ENCODE measurements at places on chromosomes 7 and 10.

GRCh38 chr7:47677664-47678063, 95.8 kb upstream of the TNS3 start:
- no peak for DNase-seq

GRCh38 chr7:105345725-105346124, 43.0 kb downstream of the SRPK2 start:
- no peak for DNase-seq

GRCh38 chr10:119541459-119542356, 811 bp downstream of the RGS10 start:
- peak; percentile 39 for DNase-seq

GRCh38 chr10:15439341-15439842, 68.3 kb upstream of the FAM171A1 start:
- DNase-seq, result no peak

- DNase-seq, result no peak
These were observed 641.4 kb upstream of the MGMT start for GRCh38 chr10:128825626-128826025.

DNA sequence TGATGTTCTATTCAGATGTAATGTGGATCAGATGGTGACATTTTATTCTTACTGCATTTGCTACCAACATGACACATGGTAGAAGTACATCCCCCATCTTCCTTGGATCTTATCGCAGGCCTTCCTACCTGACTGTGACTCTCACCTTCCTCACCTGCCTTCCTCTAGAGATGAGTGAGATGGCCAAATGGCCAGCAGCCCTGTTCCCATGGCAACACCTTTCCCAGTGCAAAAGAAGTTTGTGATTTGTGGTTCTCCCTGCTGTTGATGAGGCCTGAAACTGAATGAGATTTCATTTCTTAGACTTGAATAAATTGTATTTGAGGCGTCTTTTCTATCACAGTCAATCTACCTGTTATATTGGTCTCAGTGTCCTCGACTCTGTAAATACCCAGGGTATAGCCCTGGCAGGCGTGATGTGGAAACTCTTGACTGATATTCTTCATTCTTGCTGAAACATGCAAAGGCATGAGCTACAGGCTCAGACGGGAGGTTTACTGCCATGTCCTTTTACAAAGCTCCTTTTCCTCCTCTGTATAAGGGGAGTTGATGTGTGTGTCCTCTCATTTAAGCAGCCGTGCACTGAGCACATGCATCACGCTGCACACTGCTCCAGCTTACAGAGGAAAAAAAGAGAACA, 440.7 kb upstream of the AKR1E2 start:
- no peak for DNase-seq

GRCh38 chr7:129714514-129715063, 103.1 kb downstream of the NRF1 start:
- no peak for DNase-seq

GRCh38 chr10:36171556-36171952, 529.5 kb upstream of the FZD8 start:
- DNase-seq, result no peak

DNA sequence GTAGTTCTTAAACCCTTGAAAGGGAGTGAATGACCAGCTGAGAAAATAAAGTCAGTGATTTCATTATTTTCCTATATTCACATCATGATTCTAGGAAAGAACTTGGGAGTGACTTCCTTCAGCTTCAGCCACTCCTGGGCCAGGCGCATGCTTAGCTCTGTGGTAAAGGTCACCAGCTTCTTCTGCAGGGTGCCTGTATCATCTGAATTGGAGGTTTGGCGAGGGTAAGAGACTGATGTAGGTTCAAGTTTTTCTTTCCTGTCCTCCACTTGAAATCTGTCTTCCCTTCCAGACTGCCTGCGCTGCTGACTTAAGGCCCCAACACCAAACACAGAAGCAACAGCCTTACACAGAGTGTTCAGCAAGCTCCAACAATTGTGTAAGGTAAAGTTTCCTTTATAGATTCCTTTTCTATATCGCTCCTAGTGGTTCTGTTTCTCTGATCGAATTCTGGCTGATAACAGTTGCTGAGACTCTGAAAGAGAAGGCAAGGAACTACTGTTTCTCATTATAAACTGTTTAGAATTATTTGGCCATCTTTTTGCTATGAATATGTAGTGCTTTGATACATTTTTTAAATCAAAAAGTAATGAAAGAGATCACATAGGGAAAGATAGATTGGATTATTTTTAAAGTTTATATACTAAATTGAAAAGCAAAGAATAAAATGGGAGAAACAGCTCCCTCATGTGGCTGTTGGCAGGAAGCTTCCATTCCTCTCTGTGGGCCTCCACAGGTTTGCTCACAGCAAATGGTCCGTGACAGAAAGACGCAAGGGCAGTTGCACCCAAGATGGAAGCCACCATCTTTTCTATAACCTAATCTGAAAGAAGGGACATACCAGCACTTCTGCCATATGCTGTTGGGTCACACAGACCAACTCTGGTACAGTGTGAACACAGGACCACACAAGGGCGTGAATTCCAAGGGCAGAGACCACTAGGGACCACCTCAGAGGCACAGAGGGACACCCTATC, 14.0 kb downstream of the GATAD1 start:
- peak; percentile 52 for DNase-seq

DNA sequence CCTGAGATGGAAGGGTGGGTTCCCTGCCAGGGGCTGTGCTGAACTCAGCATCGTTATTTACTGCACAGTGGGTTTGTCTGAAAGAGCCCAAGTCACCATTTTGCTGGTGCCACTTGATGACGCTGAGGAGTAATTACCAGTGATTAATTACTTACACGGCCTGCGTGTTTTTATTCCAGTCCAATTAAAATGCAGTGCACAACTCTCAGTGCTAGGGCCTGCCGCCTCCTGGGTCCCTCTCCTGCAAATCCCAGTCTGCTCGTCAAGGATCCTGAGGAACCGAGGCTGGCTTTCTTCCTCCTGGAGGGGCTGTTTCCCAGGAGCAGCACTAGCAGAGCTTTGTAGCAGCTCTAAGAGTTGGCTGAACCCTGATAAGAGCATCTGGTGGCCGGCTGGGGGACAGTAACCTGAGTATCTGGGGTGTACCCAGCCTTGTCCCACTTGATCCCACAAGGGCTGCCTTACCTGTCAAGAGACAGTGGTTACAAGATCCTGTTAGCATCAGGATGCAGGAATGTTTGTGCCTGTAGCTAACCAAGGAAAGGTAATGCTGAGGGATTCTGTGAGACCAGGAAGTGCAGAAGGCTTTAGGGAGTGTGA, 45.1 kb upstream of the LRRC4 start:
- no peak for DNase-seq

- DNase-seq, result no peak
These were observed 235.5 kb downstream of the NXPH1 start for GRCh38 chr7:8668627-8669500.

DNA sequence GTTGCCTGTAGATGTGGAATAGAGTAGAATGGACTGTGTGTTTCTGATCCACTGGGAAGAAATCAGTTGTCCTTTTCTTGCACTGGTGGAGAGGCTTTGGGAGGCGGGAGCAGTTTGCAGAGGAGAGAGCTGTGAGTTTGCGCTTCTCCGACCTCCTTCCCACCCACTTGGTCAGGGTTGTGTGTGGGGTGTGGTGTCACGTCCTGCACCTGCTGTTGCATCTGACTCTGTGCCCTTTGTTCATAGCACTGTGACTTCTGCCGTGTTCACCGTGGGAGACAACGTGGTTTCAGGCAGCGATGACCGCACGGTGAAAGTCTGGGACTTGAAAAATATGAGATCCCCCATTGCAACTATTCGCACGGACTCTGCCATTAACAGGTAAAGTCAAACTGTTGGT, 67.8 kb downstream of the WDR37 start:
- DNase-seq, result no peak

DNA sequence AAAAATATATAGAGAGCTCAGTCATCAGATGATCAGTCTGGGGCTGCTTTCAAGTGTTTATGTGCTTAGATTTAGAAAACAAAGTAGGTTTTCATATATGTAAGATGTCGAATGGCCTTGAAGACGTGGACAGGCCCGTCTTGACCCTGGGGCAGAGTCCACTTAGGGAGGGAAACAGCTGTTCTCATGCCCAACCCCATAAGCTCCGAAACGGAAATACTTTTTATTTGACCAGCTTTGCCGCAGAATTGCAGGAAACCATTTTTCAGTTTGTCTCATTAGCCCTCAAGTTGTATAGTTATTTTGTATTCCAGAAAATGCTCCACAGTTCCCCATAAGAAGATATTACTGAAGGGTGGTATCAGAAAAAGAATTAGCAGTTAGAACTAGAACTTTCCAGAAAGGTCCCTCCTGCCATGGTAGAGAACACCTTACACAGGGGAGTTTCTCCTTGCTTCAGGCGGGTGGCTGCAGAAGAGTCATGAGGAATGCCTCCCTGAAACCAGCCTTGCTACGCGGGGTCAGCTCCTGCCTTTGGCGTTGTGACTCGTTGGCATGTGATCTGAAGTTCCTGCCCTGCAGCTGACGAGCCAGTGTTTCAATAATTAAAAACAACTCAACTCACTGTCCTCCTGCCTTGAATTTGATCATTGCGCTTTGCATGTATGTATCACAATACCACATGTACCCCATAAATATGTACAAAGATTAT, 192.7 kb downstream of the CELF2 start:
- no peak for DNase-seq
